Stromal cell of bone marrow (primary cell): ENCODE measurements at places on chromosomes 5 and 9.

- no peak for DNase-seq
Measured at GRCh38 chr9:90637626-90638025, 5.0 kb downstream of the DIRAS2 start.

DNA sequence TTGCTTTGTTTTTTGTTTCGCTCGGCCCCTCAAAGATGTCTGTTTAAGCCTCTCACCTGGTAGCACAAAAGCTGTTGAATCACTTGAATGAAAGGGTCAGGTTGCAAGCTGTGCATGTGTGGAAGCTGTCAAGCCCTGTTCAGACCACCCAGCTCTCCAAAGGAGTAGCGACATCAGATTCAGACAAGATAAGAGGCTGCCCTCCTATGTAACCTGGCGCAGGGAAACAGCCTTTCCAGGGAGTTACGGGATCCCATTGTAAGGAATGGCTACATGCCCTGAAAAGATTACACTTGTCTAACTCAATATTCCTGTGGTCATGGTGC, 2.9 kb downstream of the FREM1 start:
- no peak for DNase-seq

DNA sequence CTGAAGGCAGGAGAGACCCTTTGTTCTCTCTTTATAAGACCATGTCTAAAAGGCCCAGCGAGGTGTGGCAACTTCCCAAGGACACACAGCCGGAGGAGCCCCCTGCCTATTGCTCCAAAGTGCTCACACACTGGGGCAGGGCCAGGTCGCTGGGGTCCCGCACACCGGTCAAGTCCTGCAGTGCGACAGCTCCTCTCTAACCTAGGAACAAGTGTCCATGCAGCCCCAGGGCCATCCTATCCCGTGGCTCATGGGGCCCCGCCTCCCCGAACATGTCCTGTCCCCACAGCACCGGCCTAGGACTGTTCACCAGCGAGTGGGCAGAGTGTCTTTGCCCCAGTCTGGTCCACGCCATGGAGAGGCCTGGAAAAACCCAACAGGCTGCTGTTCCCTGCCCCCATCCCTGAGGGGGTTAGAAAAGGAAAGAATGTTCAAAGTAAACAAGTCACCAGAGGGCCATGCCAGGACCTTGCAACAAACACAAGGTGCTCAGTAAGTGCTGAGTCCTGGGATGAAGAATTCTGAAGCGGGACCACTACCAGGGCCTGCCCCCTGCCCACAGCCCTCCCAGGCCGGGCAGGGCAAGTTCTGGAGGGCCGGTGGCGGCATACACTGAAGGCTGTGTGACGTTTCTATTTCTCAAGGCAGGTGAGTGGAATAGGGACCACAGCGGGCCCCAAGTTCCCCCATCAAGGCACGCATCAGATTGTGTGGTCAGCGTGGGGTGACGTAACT, 938 bp downstream of the NINJ1 start:
- DNase-seq: no peak

- no peak for DNase-seq
Measured at GRCh38 chr9:93884808-93885207, 70.3 kb downstream of the BARX1 start.

- no peak for DNase-seq
Measured at GRCh38 chr9:8783941-8784340, 984.4 kb upstream of the DMAC1 start.

GRCh38 chr9:75120686-75121085, 32.4 kb downstream of the OSTF1 start:
- DNase-seq: no peak

- no peak for DNase-seq
Measured at GRCh38 chr9:26800322-26800721, 92.3 kb downstream of the CAAP1 start.
